ENCODE measurements at places on chromosomes 13 and 19. TPM values are rescaled to one million over a fixed set of nuclear protein-coding genes. Genes with fewer than 3 reads are reported as not detected.

DNA sequence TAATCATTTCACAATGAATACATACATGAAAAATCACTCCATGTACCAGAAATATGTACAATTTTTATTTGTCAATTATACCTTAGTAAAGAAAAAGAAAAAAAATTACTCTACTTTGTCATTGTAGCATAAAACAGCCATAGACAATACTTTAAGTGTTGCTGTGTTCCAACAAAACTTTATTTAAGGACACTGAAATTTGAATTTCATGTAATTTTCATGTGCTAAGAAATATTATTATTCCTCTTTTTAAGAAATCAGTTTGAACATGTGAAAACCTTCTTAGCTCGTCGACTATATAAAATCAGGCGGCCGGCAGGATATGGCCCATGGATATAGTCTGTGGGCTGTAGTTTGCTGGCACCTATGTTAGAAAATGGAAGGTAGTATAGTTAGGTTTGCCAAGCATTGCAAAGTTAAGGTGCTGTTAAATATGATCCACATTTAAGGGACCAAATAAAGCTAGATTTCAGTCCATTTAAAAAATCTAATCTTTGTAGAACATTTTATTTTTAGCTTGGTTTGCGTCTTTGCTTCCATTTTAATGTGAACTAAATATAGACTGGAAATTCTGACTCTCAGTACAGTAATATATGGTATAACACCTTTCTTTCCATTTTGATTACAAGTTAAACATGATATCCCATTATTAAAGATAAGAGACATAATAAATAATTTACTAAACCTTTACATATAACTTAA lies 6.5 kb downstream of the DGKH start:
- DNase-seq: no peak

DNA sequence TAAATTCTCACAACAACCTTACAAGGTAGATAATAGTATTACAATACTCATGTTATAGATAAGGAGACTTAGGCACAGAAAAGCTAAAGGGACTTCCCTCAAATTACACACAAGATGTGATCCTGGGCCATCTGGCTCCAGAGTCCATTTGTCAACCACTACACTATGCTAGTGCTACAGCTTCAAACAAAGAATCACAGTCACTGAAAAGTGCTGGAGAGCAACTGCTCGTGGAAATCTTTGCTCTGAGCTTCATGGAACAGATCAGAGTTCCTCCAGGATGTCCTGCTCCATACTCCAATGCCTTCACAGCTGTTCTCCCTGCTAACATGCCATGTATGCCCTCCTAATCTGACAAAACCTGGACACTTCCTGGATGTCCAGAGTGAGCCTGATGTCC lies 271.2 kb downstream of the ENOX1 start:
- DNase-seq: no peak

DNA sequence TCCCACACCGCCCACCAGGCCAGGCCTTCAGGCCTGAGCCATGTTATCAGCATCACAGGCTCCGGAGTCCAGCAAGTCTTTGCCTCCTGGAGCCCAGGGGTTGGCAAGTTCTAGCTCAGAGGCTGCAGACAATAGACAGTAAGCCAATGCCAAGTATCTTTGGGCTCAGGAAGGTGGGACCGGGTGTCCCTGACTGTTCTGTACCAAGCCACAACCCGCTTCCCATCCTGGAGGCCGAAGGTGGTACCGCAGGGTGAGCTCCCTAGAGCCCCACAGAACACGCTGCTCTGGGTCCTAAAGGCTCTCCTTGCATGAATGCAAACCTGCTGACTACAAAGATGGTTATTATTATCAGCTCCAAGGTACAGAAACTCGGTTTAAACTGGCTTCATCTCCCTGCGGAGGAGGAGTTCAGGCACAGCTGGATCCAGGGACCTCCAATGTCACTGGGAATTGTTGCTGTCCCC lies 5.5 kb upstream of the FSTL3 start:
- no peak for DNase-seq

DNA sequence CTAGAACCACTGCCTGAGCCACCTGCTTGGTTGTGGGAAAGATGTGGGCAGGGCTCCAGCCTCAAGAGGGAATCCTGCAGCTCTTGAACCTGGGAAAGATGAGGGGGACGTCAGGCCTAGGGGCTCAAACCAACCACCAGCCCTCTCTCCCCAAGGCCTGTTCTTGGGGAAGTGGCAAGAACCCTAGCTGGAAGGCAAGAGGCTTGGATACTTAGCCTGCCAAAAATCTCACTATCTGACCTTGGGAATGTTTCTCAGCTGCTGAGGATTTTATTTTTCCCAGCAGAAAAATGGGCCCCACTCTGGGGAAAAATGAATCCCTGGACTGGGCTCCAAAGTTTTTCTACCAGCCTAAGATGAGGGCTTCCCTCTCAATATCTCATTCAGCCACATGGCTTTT lies 4.6 kb downstream of the USHBP1 start:
- no peak for DNase-seq

- DNase-seq: no peak
These were observed 793 bp upstream of the SBK2 start for GRCh38 chr19:55537741-55538111.

- DNase-seq: no peak
These were observed 8.7 kb upstream of the IGFL3 start for GRCh38 chr19:46133101-46133627.

- no peak for DNase-seq
These were observed 19.6 kb downstream of the C13orf46 start for GRCh38 chr13:113954046-113954835.

GRCh38 chr13:44989941-44990340 lies 603 bp downstream of the GPALPP1 start:
- DNase-seq: no peak

DNA sequence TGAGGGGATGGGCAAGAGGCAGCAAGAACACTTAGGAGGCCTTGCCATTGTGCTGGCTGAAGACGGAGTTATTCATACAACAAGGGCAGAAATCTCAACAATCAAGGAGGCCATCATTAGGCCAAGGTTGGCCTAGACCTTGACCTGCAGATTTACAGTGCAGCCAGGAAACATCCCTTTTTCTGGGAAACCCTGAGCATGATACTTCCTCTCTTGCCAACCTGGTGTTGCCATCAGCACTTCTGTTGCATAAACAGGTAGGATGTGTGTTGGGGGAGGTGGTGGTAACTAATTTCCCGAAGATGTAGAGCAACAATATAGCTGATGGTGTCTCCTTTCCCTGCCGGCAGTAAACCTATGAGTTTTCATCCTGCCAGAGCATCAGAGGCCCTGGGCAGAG lies 8.0 kb downstream of the TMEM272 start:
- no peak for DNase-seq

DNA sequence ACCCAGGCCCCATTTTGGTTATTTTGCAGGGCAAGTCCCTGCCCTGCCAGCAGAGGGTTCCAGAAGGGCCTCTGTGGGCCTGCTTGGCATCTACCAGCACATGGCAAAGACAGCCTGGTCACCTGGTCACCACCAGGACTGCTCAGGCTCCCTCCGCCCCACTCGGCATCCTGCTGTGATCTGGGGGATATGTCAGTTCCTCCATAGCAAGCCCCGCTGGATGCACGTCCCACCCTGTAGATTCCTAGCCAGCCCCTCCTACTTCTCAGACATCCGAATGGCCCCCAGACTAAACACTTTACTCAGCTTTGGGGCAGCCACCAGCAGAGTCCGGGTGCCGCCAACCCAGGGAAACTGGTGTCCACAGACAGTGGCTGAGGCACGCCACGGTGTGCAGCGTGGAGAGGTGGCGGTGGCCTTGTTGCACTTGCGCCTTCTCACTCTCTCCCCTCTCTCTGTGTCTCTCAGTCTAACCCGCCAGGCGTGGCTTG lies 31.8 kb upstream of the USE1 start:
- DNase-seq: no peak

ENOX1 gene
- total RNA-seq: 7.5 TPM

ADGRL1 gene
- 24.9 TPM for total RNA-seq

CD177 gene
- total RNA-seq: 0.29 TPM
